ENCODE measurements at places on chromosomes 5 and 9. TPM values are rescaled to one million over a fixed set of nuclear protein-coding genes. Genes with fewer than 3 reads are reported as not detected.

DNA sequence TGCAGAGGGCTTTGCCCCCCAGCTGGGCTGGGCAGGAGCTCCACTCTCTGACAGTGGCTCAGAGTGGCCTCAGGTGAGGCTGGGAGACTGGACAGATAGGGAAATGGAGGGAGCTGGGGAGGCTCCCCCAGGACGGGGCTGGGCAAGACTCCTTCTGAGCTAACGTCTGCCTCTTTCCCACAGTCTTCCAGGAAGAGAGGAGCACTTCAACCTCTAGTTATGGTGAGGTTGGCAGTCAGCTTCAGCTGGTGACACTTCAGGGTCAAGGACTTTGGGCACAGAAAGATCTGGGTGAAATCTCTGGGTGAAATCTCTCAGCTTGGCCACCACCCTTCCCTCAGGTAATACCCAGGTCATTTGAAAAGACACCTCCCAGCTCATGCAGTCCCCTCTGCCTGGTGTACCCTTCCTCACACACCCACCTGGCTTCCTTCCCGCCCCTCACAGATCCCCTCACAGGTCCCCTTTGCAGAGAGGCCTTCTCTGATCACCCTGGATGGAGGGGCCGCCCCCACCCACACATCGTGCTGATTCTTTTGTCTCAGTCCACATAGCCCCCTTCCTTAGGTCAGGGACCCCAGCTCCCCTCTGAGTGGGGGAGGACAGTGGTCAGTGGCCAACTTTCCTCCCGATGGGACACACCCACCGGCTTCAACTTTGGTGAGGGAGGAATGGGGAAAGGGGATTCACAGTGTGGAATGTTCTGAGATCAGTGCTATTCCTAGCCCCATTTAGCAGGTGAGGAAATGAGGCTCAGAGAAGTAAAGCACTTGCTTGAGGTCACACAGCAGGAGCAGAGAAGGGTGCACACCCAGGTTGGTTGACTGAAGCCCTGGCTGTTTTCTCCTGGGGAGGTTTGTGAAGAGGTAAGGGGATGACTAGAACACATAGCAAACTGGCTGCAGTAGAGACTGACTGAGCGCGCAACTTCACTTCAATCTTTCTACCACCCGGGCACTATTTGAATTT, 15.8 kb upstream of the NEURL1B start:
- no peak for DNase-seq
- no peak overlapping the region for H3K27ac ChIP-seq
- no peaks in the 10 kb centered on the region for H3K4me1 ChIP-seq

DNA sequence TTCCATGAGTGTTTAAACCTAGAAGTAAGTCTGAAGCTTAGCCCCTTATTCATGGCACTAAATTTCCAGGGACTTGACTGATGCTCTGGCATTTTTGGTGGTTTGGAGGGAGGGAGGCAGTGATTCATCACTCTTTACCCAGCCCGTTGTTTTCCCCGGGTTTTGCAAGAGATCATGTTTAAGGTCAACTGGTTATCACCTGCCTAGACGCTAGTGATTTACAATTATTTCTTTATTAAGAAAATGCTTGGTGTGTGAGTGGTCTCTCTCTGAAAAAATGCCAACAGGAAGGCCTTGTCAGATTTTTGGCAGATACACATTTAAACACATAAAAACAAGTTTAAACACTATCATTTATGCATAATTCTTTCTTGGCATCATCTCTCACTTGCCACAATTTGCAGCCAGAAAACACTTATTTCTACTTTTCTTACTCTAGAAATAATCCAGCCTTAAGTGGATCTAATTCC, 737.9 kb upstream of the ZNF608 start:
- no peak overlapping the region for H3K27ac ChIP-seq
- DNase-seq = no peak
- peaks cover 1% of the 10 kb centered on the region for H3K27me3 ChIP-seq
- no peaks in the 10 kb centered on the region for H3K36me3 ChIP-seq
- no peaks in the 10 kb centered on the region for H3K4me1 ChIP-seq

Gene HCN1
- polyA plus RNA-seq = not detected

Gene DOCK8
- polyA plus RNA-seq = 15.3 TPM

Gene PDE6A
- not detected for polyA plus RNA-seq

Gene IFNA21
- polyA plus RNA-seq = not detected

Measured in immature natural killer cell (primary cell).